ENCODE measurements at places on chromosomes 2 and 18. TPM values are rescaled to one million over a fixed set of nuclear protein-coding genes. Genes with fewer than 3 reads are reported as not detected.

GRCh38 chr2:60423505-60423904 is 129.9 kb downstream of the BCL11A start:
- no peak for DNase-seq

WDR54 gene
- total RNA-seq: 38.0 TPM

GRCh38 chr2:240269886-240270285 is 129.4 kb upstream of the OTOS start:
- DNase-seq: no peak

GRCh38 chr2:129891341-129892320 is 87.8 kb upstream of the RAB6C start:
- peak; percentile 70 for DNase-seq

IL36G gene
- not detected for total RNA-seq

SKOR2 gene
- 0.15 TPM for total RNA-seq

IDH1 gene
- total RNA-seq: 347 TPM

GRCh38 chr2:176114930-176115625 is 1.5 kb upstream of the HOXD10 start:
- DNase-seq: peak; percentile 72

- no peak for DNase-seq
Measured at GRCh38 chr2:240836781-240837467, 16.9 kb upstream of the KIF1A start.

DNA sequence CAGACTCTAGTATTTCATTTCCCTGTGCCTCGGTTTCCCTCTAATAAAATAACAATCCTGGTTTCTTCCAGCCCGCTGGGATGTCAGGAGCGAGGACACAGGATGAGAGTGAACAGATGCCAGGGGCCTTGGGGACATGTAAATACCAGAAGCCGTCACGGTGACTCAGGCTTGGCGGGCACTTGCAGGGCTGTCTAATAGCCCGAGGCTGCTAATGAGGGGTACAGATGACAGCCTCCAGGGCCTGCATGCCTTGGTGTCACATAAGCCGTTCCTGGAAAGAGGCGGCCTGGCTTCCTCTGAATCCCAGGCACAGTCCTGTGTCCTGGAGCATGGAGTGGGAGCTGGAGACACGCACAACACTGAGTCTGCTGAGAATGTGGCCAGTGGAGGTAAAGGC is 28.2 kb downstream of the HS1BP3 start:
- no peak for DNase-seq

GRCh38 chr2:643334-643733 is 33.9 kb downstream of the TMEM18 start:
- no peak for DNase-seq

DTNA gene
- 30.1 TPM for total RNA-seq

PAX8 gene
- not detected for total RNA-seq

DNA sequence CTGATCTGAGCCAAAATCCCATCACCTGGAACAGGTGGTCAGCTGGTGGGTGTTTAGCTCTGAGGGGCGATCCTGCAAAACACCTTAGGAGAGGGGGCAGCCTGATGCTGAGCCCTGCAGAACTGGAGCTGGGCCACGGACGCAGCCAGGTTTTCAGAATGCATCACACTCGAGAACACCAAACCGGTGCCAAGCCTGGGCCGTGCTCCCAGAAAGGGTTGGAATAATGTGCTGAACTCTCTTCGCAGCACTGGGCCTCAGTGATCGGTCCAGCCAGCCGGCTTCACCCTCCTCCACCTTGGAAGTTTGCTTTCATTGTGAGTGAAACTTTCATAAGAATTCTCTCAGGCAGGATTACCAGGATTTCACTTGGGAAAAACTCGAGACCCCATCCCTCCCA is 56.5 kb upstream of the TTC39C start:
- no peak for DNase-seq

- no peak for DNase-seq
Measured at GRCh38 chr2:152408254-152408653, 73.3 kb downstream of the FMNL2 start.

- peak; percentile 8 for DNase-seq
Measured at GRCh38 chr18:43420950-43421349, 143.7 kb upstream of the SYT4 start.

- DNase-seq: peak; percentile 50
Measured at GRCh38 chr2:24870891-24871705, 48.9 kb downstream of the ADCY3 start.

AQP12A gene
- total RNA-seq: not detected
